Panc1 (cell line): ENCODE measurements at places on chromosomes 13 and 19.
A peak's percentile ranks its signal among the peaks of the same experiment; 100 is the strongest.

DNA sequence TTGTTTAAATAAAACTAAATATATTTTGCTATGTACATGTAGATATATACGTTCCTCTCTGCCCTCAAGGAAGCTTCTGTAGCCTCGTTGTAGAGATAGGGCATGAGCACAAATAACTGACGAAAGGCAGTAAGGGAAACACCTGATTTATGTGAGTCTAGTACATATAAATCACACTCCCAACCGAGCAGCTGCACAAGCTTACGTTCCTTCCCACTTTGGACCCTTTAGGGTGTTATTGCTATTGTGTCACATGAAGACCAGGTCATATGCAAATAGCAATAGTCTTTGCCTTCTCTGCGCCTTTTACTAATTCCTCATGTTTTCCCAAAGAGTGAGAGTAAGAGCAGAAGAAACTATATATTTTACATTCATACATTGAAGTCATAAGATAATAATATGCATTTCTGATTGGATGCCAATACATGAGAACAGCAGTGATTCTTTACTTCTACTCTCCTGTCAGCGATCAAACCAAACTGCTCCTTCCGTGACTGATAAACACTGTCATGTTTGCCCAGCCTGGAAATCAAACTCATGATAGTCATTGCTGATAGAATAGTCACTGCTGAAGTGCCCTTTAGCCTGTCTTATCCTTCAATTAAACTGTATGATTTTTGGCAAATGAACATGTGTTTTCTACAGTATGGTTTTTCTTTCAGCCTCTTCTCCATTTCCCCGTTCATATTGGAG is 127.2 kb upstream of the MAB21L1 start:
- H3K36me3 ChIP-seq, result no peaks in the 10 kb centered on the region
- H3K4me3 ChIP-seq, result no peak overlapping the region
- H3K27ac ChIP-seq, result no peak overlapping the region
- no peaks in the 10 kb centered on the region for H3K27me3 ChIP-seq
- DNase-seq, result no peak
- H3K4me1 ChIP-seq, result no peaks in the 10 kb centered on the region

GRCh38 chr13:50152224-50152623 is 137.0 kb downstream of the KCNRG start:
- H3K27ac ChIP-seq, result peak overlapping the region; percentile 80
- DNase-seq, result no peak
- H3K4me1 ChIP-seq, result peaks cover 23% of the 10 kb centered on the region
- H3K4me3 ChIP-seq, result no peak overlapping the region

DNA sequence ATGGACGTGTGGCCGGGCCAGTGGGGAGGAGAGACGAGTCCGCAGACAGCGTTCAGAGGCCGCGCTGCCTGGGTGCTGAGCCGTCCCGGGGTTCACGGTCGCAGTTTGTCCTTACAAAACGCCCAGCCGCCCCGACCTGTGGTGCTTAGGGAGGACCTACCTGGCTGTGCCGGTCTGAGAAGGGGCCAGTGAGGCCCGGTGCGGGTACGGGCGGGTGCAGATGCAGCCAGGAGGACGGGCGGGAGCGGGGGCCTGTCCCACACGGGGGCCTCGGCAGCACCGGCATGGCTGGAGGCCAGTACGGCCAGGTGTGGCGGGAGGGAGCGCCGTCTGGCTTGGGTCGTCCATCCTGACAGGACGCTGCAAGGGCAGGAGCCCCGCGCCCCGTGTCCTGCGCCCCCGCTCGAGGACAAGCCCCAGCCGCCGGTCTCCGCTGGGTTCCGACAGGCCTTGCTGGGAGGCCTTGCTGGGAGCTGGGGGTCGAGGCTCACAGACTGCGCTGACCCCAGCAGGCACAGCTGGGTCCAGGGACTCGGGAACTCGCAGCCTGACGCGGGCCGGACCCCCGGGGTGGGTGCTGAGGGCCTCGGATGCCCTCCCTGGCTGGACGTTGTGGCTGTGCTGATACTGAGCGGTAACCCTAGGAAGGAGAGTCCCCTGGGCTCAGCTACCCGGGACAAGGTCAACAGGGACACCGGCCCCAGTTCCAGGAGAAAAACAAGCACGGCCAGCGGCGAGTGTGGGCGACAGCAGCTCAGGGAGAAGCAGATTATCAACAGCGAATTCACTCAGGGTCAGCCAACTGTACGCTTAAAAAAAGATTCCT is 5.3 kb upstream of the PROZ start:
- no peaks in the 10 kb centered on the region for H3K36me3 ChIP-seq
- H3K4me3 ChIP-seq, result peak overlapping the region; percentile 64
- DNase-seq, result no peak
- no peaks in the 10 kb centered on the region for H3K27me3 ChIP-seq
- H3K4me1 ChIP-seq, result no peaks in the 10 kb centered on the region
- H3K27ac ChIP-seq, result peak overlapping the region; percentile 79

GRCh38 chr19:4567584-4568071 is 8.1 kb upstream of the SEMA6B start:
- H3K27ac ChIP-seq, result no peak overlapping the region
- no peaks in the 10 kb centered on the region for H3K36me3 ChIP-seq
- no peak for DNase-seq
- no peaks in the 10 kb centered on the region for H3K27me3 ChIP-seq

- peak overlapping the region; percentile 97 for H3K27ac ChIP-seq
- peaks cover 13% of the 10 kb centered on the region for H3K4me1 ChIP-seq
- H3K4me3 ChIP-seq, result peak overlapping the region; percentile 99
- H3K27me3 ChIP-seq, result no peaks in the 10 kb centered on the region
Measured at GRCh38 chr19:57241176-57241575, 744 bp downstream of the ZNF805 start.

DNA sequence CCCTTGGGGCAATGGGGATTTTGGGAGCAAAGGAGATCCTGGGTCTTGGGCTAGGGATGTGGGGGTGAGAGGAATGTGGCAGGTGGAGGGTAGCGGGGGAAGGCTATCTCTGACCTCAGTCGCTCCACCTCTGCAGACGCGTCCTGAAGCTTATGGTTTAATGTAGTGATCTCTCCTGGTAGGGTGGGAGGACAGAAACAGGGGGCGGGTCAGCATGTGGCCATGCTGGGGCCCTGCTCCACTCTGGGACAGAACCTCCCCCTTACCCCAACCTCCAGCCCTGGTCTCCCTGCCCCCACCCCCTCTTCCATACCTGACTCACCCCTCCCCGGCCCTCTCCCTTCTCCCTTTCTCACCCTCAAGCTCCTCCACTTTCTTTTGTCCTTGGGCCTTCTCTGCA is 1.4 kb downstream of the BST2 start:
- peaks cover 12% of the 10 kb centered on the region; the same call in 1 of the 2 replicates for H3K4me1 ChIP-seq
- H3K27ac ChIP-seq, result no peak overlapping the region
- no peak overlapping the region for H3K4me3 ChIP-seq

- H3K27ac ChIP-seq, result peak overlapping the region; percentile 71
- no peaks in the 10 kb centered on the region for H3K27me3 ChIP-seq
- peaks cover 79% of the 10 kb centered on the region for H3K4me1 ChIP-seq
- H3K36me3 ChIP-seq, result peaks cover 5% of the 10 kb centered on the region; the same call in 1 of the 2 replicates
- H3K4me3 ChIP-seq, result no peak overlapping the region
Measured at GRCh38 chr19:38277549-38277948, 13.2 kb downstream of the SPINT2 start.

DNA sequence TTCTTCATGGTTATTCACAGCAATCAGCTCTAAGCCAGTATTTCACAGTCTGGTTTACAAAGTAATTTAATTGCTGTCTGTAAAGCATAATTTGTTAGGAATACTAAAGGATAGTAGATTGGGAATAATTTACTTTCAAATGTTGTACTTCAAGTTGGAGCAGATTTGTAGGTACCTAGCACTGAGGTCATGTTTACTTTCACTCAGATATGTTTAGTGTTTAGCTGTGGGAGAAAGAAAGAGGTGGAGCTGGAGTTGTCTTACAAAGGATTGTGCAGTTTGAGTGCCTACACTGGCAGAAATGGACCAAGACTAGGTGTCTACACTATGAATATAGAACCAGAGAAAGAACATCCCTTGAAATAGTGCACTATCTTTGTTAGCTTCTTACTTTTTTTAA is 464.6 kb downstream of the PCDH9 start:
- no peak overlapping the region for H3K4me3 ChIP-seq
- no peak overlapping the region for H3K27ac ChIP-seq
- DNase-seq, result no peak
- H3K27me3 ChIP-seq, result no peaks in the 10 kb centered on the region

GRCh38 chr13:44364345-44365000 is 9.2 kb upstream of the SERP2 start:
- no peak for DNase-seq
- no peak overlapping the region for H3K4me3 ChIP-seq
- H3K27me3 ChIP-seq, result no peaks in the 10 kb centered on the region
- H3K4me1 ChIP-seq, result no peaks in the 10 kb centered on the region
- no peak overlapping the region for H3K27ac ChIP-seq

DNA sequence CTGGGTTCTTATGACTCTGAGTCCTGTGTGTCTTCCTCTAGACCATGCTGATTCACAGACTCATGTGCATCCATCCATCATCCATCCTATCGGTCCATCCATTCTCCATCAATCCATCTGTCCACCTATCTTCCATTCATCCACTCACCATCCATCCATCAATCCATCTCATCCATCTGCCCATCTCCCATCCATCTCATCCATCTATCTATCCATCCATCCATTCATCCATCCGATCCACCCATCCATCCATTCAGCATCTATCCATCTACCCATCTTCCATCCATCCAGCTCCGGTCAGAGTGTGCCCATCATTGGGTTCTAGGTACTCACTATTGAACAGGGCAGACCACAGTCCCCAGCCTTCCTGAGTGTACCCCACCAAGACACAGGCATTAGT is 75.6 kb downstream of the SLC7A1 start:
- no peaks in the 10 kb centered on the region for H3K4me1 ChIP-seq
- no peaks in the 10 kb centered on the region; the same call in none of the 2 replicates for H3K36me3 ChIP-seq
- no peak overlapping the region for H3K27ac ChIP-seq

GRCh38 chr13:94590744-94591143 is 5.2 kb downstream of the TGDS start:
- no peak for DNase-seq
- no peak overlapping the region for H3K4me3 ChIP-seq
- H3K27ac ChIP-seq, result no peak overlapping the region
- H3K27me3 ChIP-seq, result no peaks in the 10 kb centered on the region

- H3K36me3 ChIP-seq, result no peaks in the 10 kb centered on the region
- no peak overlapping the region for H3K4me3 ChIP-seq
- H3K27ac ChIP-seq, result no peak overlapping the region
- 0 out of 2 replicates have a peak, but pooled peaks cover 4% of the 10 kb centered on the region for H3K4me1 ChIP-seq
- no peaks in the 10 kb centered on the region for H3K27me3 ChIP-seq
Measured at GRCh38 chr13:95355494-95355893, 54.2 kb upstream of the ABCC4 start.

DNA sequence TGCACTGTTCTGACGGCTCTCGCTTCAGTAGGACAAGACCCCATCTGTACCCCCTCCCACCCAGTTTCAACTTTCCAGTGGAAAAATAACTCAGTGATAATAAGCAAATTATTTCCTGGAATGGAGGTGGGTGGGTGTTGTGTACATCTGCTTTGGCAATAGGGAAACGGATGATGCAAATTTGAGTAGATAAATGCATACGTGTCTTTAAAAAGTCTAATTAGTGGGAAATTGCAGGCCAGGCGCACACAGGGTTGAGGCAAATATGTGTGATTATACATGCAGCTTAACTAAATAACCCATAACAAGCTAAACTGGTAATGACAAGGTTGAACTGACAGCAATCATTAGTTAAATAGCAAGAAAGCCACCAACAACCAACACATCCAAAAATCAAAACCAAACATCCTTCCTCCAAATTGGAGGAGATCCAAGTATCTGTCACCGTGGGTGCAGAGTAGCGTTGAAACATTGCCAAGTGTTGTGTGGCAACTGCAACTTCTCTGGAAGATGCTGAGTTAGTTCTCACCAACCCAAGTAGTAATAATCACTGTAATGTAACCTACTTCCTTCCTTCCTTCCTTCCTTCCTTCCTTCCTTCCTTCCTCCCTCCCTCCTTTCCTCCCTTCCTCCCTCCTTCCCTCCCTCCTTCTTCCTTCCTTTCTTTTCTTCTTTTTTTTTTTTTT is 54.6 kb downstream of the TRPM4 start:
- no peaks in the 10 kb centered on the region for H3K27me3 ChIP-seq
- no peak for DNase-seq
- no peaks in the 10 kb centered on the region for H3K4me1 ChIP-seq
- H3K27ac ChIP-seq, result no peak overlapping the region
- no peak overlapping the region for H3K4me3 ChIP-seq

DNA sequence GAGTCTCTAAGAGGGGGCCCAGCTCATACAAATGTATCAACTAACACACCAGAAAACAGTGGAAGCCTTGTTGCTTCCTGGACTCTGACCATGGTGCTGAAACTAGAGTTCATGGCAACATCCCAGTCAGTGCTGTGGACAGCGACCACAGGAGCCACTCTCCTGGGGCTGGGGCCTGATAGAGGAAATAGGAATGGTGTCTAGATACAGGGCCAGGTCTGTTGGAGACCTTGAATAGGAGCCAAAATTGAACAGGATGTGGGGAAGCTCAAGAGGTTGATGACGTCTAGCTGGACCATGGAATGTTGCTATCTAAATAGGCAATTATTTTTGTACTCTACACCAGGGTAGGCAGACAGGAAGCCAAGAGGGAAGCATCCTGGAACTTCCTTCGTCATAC is 21.7 kb downstream of the LILRB4 start:
- no peak overlapping the region for H3K4me3 ChIP-seq
- H3K4me1 ChIP-seq, result no peaks in the 10 kb centered on the region
- H3K27ac ChIP-seq, result no peak overlapping the region
- no peak for DNase-seq
- H3K27me3 ChIP-seq, result peaks cover 44% of the 10 kb centered on the region
- H3K36me3 ChIP-seq, result no peaks in the 10 kb centered on the region

DNA sequence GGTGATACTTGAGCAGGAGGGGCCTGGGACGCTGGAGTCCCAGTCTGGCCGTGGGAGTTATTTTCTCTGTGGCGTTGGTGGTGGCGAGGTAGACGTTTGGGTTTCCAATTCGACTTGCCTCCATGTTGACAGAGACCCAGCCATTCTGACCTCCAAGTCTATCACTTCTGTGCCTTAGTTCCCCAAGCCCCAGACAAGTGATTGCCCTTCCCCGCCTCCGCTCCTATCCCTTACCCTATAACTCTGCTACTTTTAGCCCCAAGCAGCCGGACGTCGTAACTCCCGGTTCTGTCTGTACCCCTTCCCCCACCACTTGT is 549 bp downstream of the TIMM50 start:
- no peak for DNase-seq
- H3K4me3 ChIP-seq, result peak overlapping the region; percentile 39
- peaks cover 23% of the 10 kb centered on the region for H3K4me1 ChIP-seq
- peaks cover 40% of the 10 kb centered on the region for H3K36me3 ChIP-seq
- peak overlapping the region; percentile 86 for H3K27ac ChIP-seq
- no peaks in the 10 kb centered on the region for H3K27me3 ChIP-seq

DNA sequence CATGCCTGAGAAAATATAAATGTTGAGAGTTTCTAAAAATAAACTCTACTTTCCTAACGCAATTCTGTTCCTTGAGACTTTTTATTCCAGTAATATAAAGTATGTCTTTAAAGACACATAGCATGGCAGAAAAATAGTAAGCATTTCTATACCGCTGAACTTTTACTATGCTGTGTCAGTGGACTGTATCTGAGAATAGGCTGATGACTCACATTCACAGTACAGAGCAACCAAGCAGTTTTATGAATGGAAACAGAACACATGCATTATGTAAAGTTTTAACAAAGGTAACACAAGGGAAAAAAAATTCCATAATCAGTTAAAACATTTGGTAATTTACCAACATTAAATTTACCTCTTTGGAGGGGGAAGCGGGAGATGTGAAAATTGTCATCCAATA is 38.4 kb downstream of the ZDHHC20 start:
- H3K27ac ChIP-seq, result no peak overlapping the region
- no peaks in the 10 kb centered on the region for H3K27me3 ChIP-seq
- DNase-seq, result no peak
- H3K36me3 ChIP-seq, result no peaks in the 10 kb centered on the region

GRCh38 chr19:13861392-13861713 is 15.6 kb upstream of the NANOS3 start:
- H3K27me3 ChIP-seq, result no peaks in the 10 kb centered on the region
- no peak for DNase-seq
- H3K4me3 ChIP-seq, result no peak overlapping the region; the same call in 1 of the 2 replicates
- H3K4me1 ChIP-seq, result peaks cover 16% of the 10 kb centered on the region
